ENCODE measurements at places on chromosomes 5 and 9. TPM values are rescaled to one million over a fixed set of nuclear protein-coding genes. Genes with fewer than 3 reads are reported as not detected.

- no peak for DNase-seq
Measured at GRCh38 chr5:16987776-16988175, 51.7 kb upstream of the MYO10 start.

DNA sequence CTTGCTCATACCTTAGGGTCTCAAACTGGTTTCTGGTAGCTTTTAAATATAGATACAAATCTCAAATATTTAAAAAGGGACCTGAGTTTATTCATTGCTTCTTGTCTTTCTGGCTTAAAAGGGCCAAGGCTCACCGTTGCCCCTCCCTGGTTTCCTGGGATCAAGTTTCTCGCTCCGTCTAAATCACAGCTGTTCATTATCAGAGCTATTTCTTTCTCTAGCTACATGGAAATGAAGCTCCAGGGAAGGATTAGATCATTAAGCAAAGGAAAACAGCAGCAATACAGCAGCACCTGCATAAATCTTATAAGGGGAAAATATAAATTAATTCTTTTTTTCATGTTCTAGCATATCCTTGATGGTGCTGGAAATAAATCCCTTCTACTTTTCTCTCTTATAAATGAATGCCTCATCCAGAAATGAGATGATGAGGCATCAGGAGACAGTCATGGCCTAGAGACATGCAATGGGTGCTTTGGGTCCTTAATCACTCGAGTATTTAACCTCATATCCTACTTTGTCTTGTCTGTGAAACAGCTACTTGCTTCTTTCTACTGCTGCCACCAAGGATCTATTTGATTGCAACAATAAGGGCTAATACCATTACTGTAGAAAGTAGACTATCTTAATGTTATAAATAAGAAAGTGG is 320.1 kb downstream of the TRPM3 start:
- no peak for DNase-seq

DNA sequence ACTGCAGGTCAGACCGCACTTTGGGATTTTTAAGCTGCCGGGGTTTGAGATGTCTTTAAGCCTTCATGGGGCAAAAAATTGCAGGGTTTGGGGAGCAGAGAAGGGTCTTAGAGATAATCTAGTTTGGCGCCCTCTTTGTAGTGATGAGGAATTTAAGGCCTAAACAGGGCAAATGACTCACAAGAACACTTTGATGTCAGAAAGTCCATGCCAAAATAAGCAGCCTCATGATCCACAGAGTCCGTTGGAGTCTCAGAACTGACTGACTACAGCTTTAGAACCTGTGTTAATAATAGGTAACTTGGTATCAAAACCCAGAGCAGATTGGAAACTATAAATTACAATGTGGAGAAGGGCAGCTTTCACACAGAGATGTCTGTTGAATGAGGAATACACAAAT is 35.9 kb upstream of the PTGS1 start:
- DNase-seq = no peak

GRCh38 chr5:138274189-138274853 is at the start of gene GFRA3:
TSS of gene GFRA3 (minus strand) at chr5:138274621. CDS start at chr5:138274424, 197 bp downstream.
- DNase-seq = no peak

- no peak for DNase-seq
Measured at GRCh38 chr9:138033950-138034349, 156.4 kb downstream of the CACNA1B start.

DNA sequence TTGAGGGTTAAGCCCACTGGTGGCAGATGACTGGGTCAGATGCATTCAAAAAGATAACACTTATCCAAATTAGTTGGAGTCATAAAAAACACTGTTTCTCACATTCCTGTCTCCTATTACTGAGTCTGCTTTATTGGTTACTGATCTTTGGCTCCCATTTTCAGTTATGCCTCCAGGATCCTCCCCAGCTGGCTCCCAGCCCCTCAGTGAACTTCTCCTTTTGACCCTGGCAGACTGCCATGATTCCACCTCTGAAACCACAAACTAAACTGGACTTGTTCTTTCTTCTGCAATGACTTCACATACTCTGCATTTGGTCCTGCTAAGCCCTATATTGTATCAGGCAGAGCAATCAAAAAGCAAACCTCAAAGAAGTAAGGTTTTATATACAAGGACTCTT is 860.8 kb upstream of the DMAC1 start:
- no peak for DNase-seq

GRCh38 chr5:41465493-41466171 is 44.8 kb downstream of the PLCXD3 start:
- no peak for DNase-seq

DNA sequence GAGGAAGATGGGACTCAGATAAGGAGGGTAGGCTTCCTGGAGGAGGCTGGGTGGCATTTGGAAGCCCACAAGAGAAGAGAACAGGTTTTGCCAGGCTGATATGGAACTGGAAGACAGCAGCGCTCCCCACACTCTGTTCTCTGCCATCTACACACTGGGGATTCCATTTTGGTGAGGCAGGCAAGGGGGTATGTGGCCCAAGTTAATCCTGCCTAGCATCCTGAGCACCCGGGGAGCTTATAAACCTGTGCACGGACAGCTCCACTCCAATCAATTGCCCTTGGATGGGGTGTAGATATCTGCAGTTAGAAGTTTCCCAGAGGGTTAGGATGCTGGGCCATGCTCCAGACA is 158.8 kb downstream of the MACROH2A1 start:
- DNase-seq = no peak

- DNase-seq = no peak
Measured at GRCh38 chr5:96455789-96456188, 22.7 kb upstream of the PCSK1 start.

DNA sequence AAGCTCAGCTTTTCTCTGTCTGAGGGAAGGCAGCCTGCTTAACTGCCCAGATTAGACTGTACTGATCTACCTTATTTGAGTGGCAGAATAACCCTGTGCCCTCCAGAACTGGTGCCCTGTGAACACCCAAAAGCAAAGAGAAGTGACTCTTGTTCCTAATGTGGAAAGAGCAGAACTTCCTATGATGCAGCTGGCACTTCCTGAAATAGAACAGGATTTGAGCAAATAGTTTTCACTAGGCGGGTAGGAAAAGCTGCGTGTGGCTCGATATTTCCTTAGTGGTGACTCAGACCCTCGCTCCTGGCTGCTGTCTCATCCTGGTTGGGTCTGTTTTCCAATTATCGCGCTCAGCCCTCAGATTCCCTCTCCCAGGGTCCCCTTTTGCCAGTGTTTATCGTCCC is 89.9 kb downstream of the SH3TC2 start:
- DNase-seq = peak; percentile 13

- no peak for DNase-seq
Measured at GRCh38 chr5:72557167-72558045, 50.2 kb upstream of the ZNF366 start.

GRCh38 chr5:93600409-93601070 is 17.5 kb downstream of the NR2F1 start:
- no peak for DNase-seq

DNA sequence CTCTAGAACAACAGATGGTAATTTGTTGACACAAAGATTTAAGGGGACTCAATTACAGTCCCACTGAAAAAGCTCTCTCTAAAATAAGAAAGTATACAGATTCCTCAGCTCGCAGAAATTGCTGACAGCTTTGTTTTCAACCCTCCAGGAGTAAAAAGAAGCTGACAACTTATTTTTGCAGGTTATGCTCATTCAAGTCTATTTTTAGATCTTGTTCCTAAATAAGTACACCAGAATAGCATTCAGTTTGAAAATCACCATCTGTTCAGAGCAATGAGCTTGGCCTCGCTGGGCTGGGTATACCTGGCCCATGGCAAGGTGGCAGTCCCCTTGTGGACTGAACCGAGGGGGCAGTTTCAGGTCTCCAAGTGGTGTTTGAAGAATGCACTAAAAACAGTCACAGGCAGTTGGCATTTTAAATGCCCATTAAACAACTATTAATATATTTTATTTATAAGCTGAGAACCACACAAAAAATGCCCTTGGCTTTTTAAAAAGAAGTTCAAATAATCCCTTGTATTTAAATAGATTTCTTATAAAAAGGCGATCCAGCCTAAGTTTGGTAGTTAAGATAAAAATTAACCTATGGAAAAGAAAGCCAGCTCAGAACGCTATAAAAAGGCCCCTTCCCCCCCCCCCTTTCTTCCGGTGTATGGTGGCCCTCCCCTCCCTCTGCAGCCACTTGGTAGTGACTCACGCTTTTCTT is 169.2 kb downstream of the AUH start:
- peak; percentile 30 for DNase-seq

- no peak for DNase-seq
Measured at GRCh38 chr9:4293293-4293941, 6.5 kb downstream of the GLIS3 start.

DNA sequence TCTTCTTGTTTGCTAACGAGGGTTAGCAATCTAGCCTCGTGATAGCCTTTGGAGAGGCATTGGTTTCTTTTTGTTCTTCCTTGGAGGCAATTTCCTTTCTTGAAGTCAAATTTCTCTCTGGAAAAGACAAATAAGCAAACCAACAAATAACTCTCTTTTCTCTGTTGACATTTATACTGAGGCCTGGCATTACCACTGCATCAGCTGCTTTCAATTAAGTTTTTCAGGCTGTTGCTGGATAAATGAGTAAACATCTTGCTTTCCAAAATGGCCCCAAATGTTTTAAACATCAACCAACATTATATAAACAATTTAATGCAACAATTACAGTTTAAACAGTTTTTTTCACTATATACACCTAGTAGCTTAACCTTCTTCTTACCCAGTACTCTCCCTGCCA is 264.4 kb downstream of the HTR1A start:
- DNase-seq = no peak

DNA sequence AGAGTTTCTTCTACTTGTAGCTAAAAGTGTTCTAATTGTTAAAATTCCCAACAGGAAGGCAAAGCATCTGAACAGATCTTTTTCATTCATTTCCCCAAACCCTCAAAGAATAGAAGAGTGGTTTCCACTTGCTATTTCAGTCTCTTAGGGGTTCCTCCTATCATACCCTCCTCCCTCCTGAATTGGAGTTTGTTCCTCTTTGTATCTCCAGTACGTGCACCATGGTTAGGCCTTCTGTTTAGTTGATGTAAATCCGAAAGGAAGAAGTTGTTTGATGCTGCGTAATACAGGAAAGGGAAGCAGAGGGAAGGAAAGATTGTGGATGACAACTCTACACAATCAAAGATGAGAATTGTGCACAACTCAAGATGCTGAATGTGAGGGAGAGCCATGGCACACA is 303.6 kb downstream of the PIK3R1 start:
- DNase-seq = no peak

- DNase-seq = no peak
Measured at GRCh38 chr9:8408575-8409190, 609.1 kb upstream of the DMAC1 start.

DNA sequence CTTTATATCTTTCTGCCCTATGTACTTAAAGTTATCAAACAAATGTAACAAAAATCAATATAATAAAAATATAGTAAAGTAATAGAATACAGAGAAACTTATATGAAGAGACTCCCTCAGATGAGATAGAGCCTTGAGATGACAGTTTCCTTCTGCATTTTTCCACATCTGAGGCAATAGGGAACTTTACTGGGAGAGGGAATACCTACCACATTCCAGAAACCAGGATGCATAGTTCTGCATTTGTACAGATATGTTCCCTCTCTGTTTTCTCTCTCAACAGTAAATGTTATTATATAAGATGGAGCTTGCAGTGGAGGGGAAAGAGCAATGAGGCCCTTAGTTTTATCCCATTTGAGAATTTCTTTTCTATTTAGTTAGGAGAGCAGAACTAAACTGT is 109.6 kb upstream of the KCNN2 start:
- no peak for DNase-seq

Gene FBP2
- not detected for total RNA-seq

Gene SPATA31A3
- total RNA-seq = not detected

Gene PCDHGB6
- total RNA-seq = not detected

Gene SPAG8
- total RNA-seq = 0.27 TPM

Gene PLCXD3
- not detected for total RNA-seq

Gene ARAP3
- total RNA-seq = not detected

Gene SUSD1
- total RNA-seq = 16.0 TPM

Gene PAM
- 14.5 TPM for total RNA-seq

Gene LECT2
- not detected for total RNA-seq

Gene SHISAL2B
- not detected for total RNA-seq
